ENCODE measurements at places on chromosomes 1 and 21. TPM values are rescaled to one million over a fixed set of nuclear protein-coding genes. Genes with fewer than 3 reads are reported as not detected.

Gene F11R
- 50.8 TPM for total RNA-seq

Gene SLC6A9
- 11.5 TPM for total RNA-seq

Gene TMEM82
- total RNA-seq = not detected

Gene ATP6V1G3
- not detected for total RNA-seq

Gene MAP1LC3C
- 0.27 TPM for total RNA-seq

Gene IL19
- 0.13 TPM for total RNA-seq

Gene LCE1C
- total RNA-seq = not detected

Gene TPR
- total RNA-seq = 41.9 TPM

Gene C21orf91
- 1.2 TPM for total RNA-seq

Gene RAB42
- 3.5 TPM for total RNA-seq

Gene CRABP2
- 6.6 TPM for total RNA-seq

Gene KCNE1
- total RNA-seq = not detected

Gene EPHA10
- 1.2 TPM for total RNA-seq

Gene NBPF14
- 21.1 TPM for total RNA-seq

Gene C1orf87
- total RNA-seq = not detected

Gene ZNF683
- total RNA-seq = not detected

Gene FCGR3B
- total RNA-seq = not detected

Gene C1orf52
- 20.3 TPM for total RNA-seq

Gene COL8A2
- 0.08 TPM for total RNA-seq
